NCI-H187 (cell line): ENCODE measurements at places on chromosomes 1 and 21.

- no peak for DNase-seq
These were observed 35.2 kb downstream of the TGFBR3 start for GRCh38 chr1:91850708-91851107.

- no peak for DNase-seq
These were observed 144.1 kb downstream of the PCP4 start for GRCh38 chr21:40011371-40011770.

DNA sequence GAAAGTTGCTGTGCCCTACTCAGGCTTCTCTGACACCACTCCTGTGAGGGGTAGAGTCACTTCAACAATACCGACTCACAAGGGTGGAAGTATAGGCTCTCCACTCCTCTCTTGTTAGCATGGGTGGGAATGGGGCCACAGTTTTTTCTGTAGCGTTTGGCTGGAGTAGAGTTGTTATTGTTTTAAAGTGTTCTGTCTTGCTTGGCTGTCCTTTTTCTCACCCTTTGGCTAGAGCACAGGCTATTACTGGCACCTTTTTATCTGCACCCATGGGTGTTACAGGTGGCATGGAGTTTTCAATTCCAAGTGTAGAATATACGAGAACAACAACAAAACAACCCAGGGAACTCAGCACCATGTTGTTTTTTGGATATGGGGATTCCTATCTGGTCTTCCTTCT lies 74.3 kb upstream of the CD5L start:
- no peak for DNase-seq

DNA sequence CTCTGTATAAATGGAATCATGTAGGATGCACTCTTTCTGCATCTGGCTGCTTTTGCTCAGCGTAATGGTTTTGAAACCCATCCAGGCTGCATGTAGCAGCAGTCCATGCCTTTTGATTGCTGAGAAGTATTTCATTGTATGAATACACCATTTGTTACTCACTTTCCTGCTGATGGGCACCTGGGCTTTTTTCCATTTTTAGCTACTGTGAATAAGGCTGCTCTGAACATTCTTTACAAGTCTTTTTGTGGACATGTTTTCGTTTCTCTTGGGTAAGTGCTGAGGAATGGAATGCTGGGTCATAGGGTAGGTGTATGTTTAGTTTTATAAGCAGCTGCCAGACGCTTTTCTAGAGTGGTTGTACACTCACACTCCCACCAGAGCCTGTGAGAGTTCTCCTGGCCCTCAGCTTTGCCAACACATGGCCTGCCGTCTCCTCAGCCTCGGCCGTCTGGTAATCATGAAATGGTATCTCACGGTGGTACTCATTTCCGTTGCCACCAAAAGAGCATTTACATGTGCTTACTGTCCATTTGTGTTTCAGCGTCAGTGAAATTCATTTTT lies 22.7 kb downstream of the SLX9 start:
- no peak for DNase-seq

DNA sequence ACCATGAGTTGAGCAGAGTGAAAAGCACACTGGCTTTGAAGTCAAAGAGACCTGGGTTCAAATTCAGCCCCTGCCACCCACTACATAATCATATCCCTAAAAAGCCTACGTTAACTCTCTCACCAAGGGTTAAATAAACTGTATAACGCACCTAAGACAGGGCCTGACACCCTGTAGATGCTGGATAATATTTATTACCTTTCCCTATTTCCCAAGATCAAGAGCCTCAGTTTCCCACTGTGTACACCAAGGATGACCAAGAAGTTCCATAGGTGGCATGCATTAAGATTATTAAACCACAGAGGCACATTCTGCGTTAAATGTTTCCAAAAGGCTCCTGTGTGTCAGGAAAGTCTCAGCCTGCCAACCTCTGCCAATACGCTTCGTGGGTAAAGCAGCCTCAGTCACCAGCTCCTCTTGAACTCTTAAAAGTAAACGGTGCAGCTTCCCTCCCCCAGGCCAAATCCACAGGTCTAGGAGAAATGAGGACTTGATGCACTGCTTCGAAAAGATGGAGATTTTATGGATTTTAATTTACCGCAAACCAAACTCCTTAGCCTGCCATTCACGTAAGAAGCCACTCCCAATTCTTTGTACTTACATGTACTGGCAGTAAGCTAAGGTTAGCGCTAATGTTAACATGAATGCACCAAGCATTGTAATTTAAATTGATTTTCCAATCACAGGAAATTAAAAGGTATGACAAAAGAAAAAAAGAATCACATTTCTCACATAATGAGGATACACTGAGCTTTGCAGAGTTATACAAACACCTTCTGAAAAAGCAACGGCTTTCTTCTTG lies 2.6 kb downstream of the USP24 start:
- DNase-seq: no peak

GRCh38 chr1:244065063-244065793 lies 14.1 kb downstream of the ZBTB18 start:
- no peak for DNase-seq

DNA sequence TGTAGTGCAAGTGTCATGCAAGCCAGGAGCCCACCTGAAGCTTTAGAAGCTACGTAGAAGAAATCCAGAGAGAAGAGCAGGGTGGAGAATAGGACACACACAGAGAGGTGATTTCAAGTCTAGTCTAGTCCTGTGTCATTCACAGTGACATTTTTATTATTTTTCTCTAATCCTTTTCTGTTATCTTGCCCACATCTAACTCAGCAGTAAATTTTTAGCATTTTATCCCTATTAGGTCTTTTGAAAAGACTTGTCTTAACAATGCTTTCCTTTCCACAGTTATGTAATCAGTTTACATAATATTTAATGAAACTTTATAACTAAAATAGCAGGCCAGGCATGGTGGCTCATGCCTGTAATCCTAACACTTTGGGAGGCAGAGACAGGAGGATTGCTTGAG lies 198.6 kb downstream of the ADGRL2 start:
- DNase-seq: no peak

DNA sequence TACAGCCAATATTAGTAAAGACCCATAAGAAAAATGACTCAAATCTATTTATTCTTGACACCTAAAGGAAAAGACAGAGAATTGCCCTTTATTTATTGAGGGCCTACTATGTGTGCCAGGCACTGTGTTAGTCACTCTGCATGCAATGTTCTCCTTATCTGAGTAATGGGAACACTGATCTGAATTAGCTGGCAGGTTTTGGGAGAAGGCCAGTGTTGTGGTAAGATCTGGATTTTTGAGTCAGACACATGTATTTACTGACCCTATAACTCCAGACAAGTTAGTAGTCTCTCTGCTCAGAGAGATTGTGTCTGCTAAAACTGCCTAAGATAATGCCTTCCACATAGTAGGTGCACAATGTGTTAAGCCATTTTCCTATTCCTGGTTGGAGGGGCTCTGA lies 17.3 kb downstream of the LCE4A start:
- DNase-seq: no peak

DNA sequence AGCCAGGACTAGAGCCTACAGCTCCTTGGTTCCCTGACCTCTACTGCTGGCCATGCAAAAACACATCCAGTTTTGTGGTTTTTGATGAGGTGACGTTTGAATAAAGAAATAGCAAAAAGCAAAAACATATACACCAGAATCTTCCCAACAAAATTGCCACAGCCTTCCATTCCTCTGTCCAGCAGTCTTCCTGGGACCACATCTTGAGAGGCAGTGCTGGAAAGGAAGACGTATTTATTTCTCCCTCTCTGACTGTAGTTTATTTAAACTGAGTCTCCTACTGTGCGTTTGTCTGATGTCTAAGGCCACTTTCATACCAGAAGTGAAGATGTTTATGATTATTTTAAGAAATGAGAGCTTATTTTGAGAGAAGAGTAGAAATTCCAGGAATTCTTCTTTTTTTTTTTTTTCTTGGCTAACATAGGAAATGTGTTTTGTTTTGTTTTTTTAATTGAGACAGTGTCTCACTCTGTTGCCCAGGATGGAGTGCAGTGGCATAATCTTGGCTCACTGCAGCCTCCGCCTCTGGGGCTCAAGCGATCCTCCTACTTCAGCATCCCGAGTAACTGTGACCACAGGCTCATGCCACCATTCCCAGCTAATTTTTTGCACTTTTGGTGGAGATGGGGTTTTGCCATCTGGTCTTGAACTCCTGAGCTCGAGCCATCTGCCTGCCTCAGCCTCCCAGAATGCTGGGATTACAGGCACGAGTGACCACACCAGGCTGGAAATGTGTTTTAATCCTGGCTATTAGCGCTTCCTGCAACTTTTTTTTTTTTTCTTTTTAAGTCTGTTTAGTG lies 118.5 kb downstream of the ITSN1 start:
- DNase-seq: no peak

- DNase-seq: no peak
These were observed 2.4 kb downstream of the DTL start for GRCh38 chr1:212037900-212038299.

DNA sequence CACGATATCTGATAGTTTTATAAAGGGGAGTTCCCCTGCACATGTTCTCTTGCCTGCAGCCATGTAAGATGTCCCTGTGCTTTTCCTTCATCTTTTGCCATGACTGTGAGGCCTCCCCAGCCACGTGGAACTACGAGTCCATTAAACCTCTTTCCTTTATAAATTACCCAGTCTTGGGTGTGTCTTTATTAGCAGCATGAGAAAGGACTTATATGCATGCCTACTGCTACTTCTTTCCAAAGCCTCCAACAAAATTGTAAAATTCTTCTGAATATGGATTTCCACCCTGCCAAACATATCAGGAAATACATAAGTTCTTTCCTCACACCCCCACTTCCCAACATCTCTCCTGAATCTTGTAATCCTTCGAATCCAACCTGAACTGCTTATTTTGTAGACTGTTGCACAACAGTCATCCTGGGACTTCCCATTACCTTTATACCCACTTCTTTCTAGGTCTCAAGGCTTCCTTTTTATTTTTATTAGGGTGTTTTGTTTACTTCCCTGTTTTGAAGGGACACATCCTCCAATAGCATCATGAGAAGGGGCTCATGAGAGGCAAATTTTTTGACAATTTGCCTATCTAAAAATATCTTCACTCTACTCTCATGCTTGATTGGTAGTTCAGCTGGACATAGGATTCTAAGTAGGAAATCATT lies 67.5 kb upstream of the MUTYH start:
- no peak for DNase-seq

DNA sequence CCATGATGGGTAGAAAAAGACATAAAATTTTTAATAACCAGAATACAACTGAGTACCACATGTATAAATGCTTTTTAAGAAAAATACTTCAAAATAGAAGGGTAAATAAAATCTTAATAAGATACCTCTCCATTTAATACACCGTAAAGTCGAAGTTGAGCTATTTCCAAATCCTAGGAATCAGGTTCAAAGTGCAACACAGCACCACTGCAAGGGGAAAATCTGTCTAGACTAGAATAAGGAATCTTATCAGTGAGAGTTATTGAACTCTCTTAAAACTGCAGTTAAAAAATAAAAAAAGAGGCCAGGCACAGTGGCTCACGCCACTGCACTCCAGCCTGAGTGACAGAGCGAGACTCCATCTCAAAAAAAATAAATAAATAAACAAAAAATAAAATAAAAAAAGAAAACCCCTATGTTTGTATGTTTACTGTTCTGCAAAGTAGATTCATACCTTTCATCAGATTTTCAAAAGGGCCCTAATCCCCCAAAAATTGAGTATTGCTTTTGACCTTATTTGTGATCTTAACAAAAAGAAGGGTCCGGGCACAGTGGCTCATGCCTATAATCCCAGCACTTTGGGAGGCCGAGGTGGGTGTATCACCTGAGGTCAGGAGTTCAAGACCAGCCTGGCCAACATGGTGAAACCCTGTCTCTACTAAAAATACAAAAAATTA lies 109.0 kb downstream of the EIF4G3 start:
- no peak for DNase-seq

DNA sequence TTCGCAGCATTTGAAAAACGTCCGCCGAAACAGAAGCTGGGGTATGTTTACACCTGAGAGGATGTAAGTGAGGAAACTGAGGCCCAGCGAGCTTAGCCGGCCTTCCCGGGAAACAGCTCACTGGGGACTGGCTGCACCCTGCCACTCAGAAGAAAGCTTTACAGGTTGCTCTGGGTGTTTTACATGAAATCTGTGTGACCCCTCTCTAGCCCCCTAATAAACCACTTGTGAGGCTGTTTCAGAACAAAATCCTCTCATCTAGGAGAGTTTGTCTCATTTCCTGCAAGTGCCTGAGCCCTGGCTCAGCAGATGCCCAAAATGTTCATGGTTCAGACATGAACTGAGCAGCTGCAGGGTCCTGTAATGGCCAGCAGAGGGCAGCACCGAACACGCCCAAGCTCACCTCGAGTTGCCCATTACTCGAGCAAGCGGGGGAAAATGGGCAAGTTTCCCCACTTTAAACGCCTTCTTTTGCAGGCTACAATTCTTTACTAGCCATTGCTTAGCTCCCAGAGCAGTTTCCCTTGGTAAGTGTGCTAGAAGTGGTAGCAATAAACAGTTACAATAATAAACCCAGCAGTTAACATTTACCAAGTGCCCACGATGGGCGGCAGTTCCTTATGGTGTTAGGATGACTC lies 76.4 kb downstream of the FHAD1 start:
- peak; percentile 51 for DNase-seq

GRCh38 chr1:43286115-43286514 lies 734 bp upstream of the C1orf210 start:
- DNase-seq: no peak

GRCh38 chr1:21655259-21655658 lies 13.9 kb downstream of the RAP1GAP start:
- DNase-seq: no peak

DNA sequence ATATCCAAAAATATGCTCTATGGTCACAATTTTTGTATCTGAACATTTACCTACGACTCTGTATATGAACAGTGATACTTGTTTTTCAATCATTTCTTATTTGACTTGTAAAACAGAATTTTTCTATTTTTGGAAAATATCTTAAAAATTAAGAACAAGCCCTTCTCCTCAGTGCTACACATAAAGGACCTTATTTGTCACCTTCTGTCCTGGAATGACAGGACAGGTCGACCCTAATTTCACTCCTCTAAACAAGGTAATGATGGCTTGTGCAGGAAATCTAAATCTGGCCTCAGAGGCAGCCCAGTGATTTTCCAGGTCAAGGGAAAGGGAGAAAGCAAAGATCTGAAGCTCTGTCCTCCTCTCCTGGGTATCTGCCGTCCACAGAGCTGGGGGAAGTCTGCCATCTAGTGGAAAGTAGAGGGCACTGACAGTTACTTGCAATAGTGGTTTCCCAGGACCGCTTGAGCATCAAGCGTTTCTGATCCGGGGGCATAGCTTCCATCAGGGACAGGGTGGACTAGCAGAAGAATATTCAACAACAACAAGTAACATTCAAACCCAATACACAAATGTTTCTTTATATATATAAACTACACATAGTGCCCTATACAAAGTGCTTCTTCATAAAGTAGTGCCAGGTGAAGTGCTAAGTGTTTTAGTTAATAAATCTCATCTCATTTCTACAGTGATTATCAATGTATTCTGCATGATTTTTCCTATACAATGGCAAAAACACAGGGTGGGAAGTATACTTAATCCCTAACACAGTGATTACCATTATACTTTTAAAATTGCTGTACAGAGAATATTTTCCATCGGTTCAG lies 74.6 kb downstream of the SLC25A24 start:
- DNase-seq: peak; percentile 21

GRCh38 chr1:17207966-17208418 lies 3.1 kb downstream of the PADI1 start:
- no peak for DNase-seq

- DNase-seq: no peak
These were observed 38.6 kb upstream of the GPR137B start for GRCh38 chr1:236103646-236104218.
